ENCODE measurements at places on chromosomes 2 and 18. TPM values are rescaled to one million over a fixed set of nuclear protein-coding genes. Genes with fewer than 3 reads are reported as not detected.
A peak's percentile ranks its signal among the peaks of the same experiment; 100 is the strongest.

The DUSP19 gene
- 0.04 TPM for polyA plus RNA-seq

The KCNE4 gene
- not detected for polyA plus RNA-seq

The LIMS4 gene
- polyA plus RNA-seq, result 5.1 TPM

The ANO7 gene
- polyA plus RNA-seq, result not detected

The UGT1A9 gene
- polyA plus RNA-seq, result not detected

The IL1F10 gene
- polyA plus RNA-seq, result not detected

The SCN9A gene
- 0.26 TPM for polyA plus RNA-seq

The BOLL gene
- polyA plus RNA-seq, result not detected

The MAP4K4 gene
- polyA plus RNA-seq, result 5.3 TPM

The FAM237A gene
- polyA plus RNA-seq, result not detected

The RPRM gene
- not detected for polyA plus RNA-seq

The POTEC gene
- not detected for polyA plus RNA-seq

The RSAD2 gene
- 6.0 TPM for polyA plus RNA-seq

The THAP4 gene
- polyA plus RNA-seq, result 25.9 TPM

The GFPT1 gene
- 3.6 TPM for polyA plus RNA-seq

DNA sequence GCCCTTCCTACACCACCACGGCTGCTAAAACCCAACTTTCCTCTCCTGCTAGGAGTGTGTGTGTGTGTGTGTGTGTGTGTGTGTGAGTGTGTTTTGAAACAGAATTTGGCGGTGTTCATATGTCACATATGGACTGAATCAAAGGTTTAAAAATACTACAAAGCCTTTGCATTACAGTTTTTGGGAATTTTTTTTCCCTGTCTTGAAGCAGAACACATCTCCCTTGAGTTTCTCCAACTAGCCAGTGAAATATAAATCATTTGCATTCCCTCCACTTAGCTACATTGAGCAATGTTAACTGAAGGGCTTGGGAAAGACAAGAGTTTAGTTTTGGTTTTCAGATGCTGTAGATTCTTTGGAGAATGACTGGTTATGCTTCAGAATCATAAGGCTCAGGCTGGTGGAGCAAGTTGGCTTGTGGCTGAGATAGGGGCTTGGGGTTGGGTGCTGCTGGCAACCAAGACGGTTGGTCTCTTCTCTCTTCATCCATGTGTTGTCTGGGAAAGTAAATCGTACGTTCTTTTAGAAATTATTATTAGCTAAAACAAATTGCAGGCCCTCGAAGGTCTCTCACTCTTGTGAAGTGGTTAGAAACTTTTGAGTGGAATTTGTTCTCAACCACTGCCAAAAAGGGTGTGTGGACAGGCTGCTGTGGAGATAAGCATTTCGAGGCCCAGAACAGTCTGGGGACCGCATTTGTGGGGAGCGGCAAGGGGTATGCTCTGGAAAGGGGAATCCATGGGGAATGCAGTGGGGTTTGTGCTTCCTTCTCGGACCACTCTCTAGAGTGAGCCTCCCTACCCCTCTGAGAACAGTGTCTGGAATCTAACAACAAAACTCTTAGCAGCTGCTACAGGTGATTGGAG is 1.4 kb downstream of the NRP2 start:
- DNase-seq, result no peak

- no peak for DNase-seq
Observed at GRCh38 chr2:238710032-238710735, 137.7 kb upstream of the TWIST2 start.

GRCh38 chr2:96138179-96139145 is at the start of gene ASTL:
ASTL (minus strand) TSS chr2:96138502; CDS start chr2:96138436, 66 bp downstream.
- peak; percentile 37 for DNase-seq

- DNase-seq, result no peak
Observed at GRCh38 chr2:167874812-167875211, 372.6 kb downstream of the STK39 start.

- DNase-seq, result no peak
Observed at GRCh38 chr18:26650310-26651268, 102.2 kb upstream of the KCTD1 start.

DNA sequence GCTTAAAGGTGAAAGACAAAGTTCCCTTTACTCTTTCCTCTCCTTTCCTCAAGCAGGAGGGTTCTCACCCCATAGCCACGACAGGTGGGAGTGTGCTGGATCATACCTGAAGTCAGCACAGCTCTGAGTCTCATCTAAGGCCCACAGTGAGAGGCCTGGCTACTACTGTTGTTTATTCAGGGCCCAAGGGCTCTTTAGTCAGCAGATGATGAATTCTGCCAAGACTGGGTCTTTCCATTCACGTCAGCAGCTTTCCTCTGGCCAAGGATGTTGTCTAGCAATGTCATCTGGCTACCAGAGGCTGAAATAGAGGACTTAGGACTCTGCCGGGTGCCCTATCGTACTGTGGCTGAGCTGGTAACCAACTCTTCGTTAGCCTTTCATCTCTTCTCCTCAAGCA is 308.4 kb upstream of the THUMPD2 start:
- DNase-seq, result no peak

DNA sequence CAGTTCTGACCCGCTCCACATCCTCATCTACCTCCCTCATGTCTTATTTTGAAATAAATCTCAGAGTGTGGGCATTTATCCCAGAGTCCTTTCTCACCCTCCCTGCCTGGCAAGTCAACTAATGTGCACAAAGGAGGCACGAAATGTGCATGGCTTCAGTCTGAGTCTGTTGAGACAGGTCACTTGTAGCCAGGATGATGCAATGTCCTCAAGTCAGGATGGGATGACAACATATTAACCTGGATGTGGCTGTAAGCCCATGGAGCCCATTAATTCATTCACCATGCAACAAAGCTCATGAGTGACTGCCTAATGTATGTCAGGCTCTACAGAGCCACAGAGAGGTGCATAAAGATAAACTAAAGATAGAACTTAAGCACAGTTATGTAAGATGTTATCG is 34.5 kb downstream of the KCNG3 start:
- no peak for DNase-seq

GRCh38 chr2:156147594-156148330 is 184.8 kb downstream of the NR4A2 start:
- DNase-seq, result no peak

- no peak for DNase-seq
Observed at GRCh38 chr2:182134201-182134600, 148.5 kb downstream of the PPP1R1C start.

GRCh38 chr2:80365762-80366161 is 61.2 kb upstream of the LRRTM1 start:
- DNase-seq, result no peak

DNA sequence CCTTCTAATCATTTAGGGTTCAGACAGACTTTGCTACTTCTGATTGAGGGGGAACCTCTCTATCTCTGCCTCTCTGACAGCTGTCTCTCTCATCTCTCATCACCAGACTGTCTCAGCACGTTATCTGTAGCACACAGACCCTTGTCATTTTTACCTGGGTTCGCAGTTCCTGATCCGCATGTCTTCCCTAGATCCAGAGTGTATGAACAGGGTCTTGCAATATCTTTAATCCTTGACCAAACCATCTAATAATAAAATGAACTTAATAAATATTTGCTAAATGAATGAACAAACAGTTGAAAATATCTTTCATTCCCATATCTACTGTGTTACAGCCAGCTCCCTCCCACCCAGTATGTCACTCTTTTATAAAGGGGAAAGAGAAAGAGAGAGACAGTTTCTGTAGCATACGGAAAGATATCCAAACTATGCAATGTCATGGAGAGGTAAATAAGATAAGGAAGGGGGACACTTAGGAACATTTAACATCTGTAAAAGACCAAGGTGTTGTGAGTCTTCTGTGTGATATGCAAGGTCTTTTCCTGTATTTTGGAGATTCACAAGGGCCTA is 507.6 kb downstream of the SUCLG1 start:
- no peak for DNase-seq

- no peak for DNase-seq
Observed at GRCh38 chr18:47206945-47207637, 30.9 kb upstream of the IER3IP1 start.

GRCh38 chr2:98572211-98572610 is 36.1 kb downstream of the COA5 start:
- no peak for DNase-seq

DNA sequence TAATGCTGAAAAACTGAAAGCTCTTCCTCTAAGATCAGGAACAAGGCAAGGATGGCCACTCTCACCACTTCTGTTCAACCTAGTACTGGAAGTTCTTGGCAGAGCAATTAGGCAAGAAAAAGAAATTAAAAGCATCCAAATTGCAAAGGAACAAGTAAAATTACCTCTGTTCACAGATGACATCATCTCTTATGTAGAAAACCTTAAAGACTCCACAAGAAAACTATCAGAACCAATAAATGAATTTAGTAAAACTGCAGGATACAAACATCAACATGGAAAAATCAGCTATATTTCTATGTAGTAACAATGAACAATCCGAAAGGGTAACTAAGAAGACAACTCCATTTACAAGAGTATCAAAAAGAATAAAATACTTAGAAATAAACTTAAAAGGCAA is 112.2 kb downstream of the CHN1 start:
- no peak for DNase-seq

- no peak for DNase-seq
Observed at GRCh38 chr2:233349005-233349998, 5.0 kb upstream of the DGKD start.

DNA sequence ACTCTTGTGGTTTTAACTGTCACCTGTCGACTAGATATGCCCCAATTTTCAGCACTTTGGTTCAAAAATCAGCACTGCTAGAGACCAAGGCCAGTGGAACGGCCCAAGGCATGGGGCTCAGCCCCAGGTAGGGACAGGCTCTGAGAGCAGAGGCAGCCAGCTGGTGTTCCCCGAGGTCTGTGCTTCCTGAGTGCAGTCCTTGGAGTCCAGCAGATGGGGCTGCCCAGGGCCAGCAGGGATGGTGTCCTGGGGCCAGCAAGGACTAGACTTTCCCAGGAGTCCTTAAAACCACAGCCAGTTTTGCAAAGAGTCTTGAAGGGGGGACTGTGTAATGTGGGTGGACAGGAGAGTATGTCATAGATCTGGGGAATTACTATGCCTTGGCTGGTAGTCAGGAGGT is 56.3 kb downstream of the POMC start:
- no peak for DNase-seq

DNA sequence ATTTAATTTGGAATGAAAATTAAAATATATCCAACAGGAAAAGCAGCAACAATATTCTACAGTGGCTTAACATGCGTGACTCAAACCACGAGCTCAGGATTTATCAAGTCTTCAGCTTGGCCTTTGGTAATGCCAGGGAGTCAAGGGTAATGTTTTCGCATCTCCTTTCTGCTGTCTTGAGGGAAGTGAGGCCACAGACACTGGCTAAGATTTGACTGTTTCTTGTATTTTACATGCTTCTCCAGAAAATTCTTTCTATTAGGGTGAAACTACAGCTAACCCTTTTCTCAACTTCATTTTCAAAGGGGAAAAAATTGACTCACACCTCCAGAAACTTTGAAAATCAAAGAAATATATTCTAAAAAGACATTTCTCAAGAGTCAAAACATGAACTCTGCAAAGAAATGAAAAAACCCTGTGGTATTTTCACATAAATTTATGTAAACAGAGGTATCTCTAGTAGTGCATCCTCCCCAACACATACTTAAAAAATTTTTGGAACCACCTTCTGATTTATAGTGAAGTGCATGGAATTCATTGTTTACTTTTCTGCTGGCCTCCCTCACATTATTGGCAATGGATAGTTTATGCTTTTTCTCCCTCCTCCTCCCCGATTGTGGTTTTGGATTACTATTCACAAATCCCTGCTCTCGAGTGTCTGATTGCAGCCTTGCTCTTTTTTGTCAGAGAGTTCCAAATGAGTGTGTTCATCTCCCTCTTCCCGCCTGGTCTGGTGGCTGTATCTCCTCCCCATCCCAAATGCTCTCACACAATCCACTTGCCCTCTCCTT is 48.7 kb downstream of the DPP4 start:
- DNase-seq, result no peak

- DNase-seq, result no peak
Observed at GRCh38 chr2:238113611-238114010, 13.5 kb downstream of the ESPNL start.

GRCh38 chr2:225998116-225998515 is 598.6 kb downstream of the NYAP2 start:
- DNase-seq, result peak; percentile 54

DNA sequence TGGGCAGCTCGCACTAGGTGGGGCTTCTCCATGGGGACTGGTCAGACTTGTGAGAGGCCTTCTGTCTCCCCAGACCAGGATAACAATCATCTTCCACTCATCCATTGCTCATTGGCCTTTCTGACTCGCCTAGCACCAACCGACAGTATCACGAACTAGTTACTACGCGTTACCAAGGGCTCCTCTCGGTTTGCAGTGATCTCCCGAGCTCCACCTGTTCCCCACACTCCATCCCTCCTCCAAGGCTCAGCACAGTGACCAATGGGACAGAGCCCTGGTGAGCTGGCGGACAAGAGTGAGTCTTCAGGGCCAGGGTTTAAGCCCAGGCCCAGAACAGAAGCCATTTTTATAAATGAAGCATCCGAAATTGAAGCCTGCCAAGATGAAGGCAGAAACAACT is 42.8 kb upstream of the SMAD7 start:
- DNase-seq, result no peak

GRCh38 chr2:30545875-30546274 is 98.8 kb downstream of the LCLAT1 start:
- DNase-seq, result no peak

DNA sequence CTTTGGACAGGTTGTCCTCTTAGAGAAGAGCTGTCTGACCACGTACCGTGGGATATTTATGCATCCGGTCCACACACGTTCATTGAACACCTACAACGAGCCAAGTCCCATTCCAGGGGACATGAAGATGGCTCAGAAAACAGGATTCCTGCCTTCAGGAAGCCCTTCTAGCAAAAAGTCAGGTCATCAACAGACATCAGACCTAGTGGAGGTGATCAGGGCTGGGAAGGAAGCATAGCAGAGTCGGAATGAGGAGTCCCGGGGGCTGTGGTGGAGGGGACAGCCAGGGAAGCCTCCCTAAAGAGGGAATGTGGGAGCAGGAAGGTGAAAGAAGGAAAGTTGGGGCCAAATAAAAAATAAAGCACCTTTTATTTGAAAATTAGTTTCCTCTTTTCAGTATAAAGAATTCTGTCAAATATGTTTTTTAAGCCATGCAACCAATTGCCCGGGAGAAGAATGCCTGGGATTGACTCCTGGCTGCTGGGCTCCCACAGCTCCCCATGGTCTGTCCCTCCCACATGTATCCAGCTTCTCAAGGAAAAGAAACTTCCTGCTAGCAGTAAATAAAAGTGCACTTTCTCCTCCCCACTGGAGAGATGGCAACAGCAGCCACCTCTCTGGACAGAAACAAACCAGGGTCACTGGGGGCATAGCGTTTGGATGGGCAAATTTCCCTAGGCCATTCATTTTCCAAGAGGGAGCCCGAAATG is 144.8 kb downstream of the SMAD7 start:
- no peak for DNase-seq

Data from CD14-positive monocyte (primary cell).